ENCODE measurements at places on chromosomes 2 and 18.

GRCh38 chr2:162537651-162538050 lies 193.7 kb downstream of the GCA start:
- no peak for DNase-seq

- DNase-seq, result peak; percentile 52
These were observed 217.2 kb downstream of the TNS1 start for GRCh38 chr2:217785544-217786045.

DNA sequence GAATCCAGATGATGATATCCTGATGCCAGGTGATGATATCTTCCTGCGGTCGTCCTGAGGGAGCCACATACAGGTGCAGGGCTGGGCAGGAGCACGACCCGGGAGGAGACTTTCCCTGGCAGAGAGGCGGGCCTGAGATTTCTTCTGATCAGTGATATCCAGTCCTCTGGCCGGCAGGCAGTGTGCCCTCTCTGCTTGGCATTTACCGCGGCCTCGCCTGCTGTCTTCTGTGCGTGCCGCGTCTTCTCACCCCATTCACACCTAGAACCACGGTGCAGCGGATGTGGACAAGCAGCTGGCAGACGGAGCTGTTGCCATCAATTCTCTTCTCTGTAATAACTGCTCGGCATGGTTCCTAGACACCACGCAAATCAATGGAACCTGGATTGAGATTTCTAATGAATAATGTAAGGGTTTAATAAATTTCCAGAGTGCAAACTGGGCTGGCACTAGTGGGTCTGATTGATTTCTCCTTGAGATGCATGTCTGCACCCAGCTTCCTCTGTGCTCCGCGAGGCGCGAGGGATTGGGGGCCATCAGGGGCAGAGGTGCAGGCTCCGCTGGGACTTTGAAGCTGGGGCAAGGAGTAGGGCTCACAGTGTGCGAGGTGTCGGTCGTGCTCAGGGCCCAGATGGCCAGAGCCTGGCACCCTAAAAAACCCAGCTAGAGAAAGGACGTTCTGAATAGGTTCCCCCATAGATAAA lies 208.9 kb upstream of the HDAC4 start:
- no peak for DNase-seq

DNA sequence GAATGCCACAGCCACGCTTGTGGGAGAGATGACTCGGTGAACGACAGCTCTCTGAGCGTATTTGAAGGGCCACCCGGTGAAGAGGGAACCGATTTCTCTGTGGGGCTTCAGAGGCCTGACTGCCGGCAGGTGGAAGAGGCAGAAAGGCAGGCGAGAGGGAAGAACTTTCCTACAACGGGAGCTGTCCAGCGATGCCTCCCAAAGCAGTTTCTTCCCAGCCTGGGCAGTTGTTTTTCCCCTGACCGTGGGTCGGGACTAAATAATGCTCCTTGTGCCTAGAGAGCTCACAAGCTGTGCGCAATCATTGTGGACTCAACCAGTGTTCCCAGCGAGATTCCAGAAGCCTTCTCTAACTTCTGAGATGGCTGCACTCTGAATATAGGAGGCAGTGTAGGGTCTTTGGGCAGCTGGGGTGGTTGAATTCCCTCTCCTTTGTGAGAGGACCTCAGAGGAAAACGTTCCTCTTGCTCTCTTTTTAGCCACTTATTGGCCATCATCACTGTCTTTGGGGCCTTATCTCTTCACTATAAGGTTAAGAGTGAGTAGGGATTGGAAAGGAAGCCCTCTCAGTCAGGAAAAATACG lies 710 bp downstream of the SEC11C start:
- DNase-seq, result peak; percentile 5

GRCh38 chr2:108593547-108594098 lies 59.4 kb downstream of the LIMS1 start:
- no peak for DNase-seq

GRCh38 chr18:61946449-61946848 lies 53.6 kb upstream of the RNF152 start:
- no peak for DNase-seq
